Frontal cortex (tissue), 4 donors: ENCODE measurements at places on chromosomes 4 and X. TPM values are rescaled to one million over a fixed set of nuclear protein-coding genes. Genes with fewer than 3 reads are reported as not detected.

Gene VEGFD
- not detected for total RNA-seq

Gene NEIL3
- 7.3 TPM for total RNA-seq

Gene ANXA3
- total RNA-seq = 5.7 TPM

Gene DUSP9
- 2.9 TPM for total RNA-seq

Gene IL3RA
- 1.2 TPM for total RNA-seq

Gene LIN54
- 30.6 TPM for total RNA-seq

Gene CENPVL2
- total RNA-seq = 3.3 TPM

Gene JADE1
- total RNA-seq = 28.5 TPM

Gene USO1
- total RNA-seq = 48.9 TPM

Gene SPP1
- total RNA-seq = 160 TPM
